Mammary microvascular endothelial cell (primary cell): ENCODE measurements at places on chromosomes 1 and 21. TPM values are rescaled to one million over a fixed set of nuclear protein-coding genes. Genes with fewer than 3 reads are reported as not detected.

Gene RAB7B
- 0.10 TPM in 1 of 2 replicates, not detected in the other for total RNA-seq

Gene IL24
- total RNA-seq: not detected in 2 replicates

Gene CFHR1
- not detected in 2 replicates for total RNA-seq

Gene NDUFS2
- total RNA-seq: 102 and 119 TPM in 2 replicates

Gene TMEM59
- total RNA-seq: 170 and 194 TPM in 2 replicates

Gene TPTE
- not detected in 2 replicates for total RNA-seq

Gene SELENBP1
- 1.9 and 3.4 TPM in 2 replicates for total RNA-seq

Gene S100A5
- total RNA-seq: not detected in 2 replicates

Gene CACNA1S
- not detected in 2 replicates for total RNA-seq

Gene STIL
- 16.8 and 17.6 TPM in 2 replicates for total RNA-seq

Gene OR2L3
- total RNA-seq: not detected in 2 replicates

Gene PTAFR
- 0.05 TPM in 1 of 2 replicates, not detected in the other for total RNA-seq

Gene DOP1B
- 7.0 and 8.8 TPM in 2 replicates for total RNA-seq
